ENCODE measurements at places on chromosomes 12 and 14.

GRCh38 chr14:98321841-98322240 lies 950.2 kb downstream of the BCL11B start:
- no peak for DNase-seq

DNA sequence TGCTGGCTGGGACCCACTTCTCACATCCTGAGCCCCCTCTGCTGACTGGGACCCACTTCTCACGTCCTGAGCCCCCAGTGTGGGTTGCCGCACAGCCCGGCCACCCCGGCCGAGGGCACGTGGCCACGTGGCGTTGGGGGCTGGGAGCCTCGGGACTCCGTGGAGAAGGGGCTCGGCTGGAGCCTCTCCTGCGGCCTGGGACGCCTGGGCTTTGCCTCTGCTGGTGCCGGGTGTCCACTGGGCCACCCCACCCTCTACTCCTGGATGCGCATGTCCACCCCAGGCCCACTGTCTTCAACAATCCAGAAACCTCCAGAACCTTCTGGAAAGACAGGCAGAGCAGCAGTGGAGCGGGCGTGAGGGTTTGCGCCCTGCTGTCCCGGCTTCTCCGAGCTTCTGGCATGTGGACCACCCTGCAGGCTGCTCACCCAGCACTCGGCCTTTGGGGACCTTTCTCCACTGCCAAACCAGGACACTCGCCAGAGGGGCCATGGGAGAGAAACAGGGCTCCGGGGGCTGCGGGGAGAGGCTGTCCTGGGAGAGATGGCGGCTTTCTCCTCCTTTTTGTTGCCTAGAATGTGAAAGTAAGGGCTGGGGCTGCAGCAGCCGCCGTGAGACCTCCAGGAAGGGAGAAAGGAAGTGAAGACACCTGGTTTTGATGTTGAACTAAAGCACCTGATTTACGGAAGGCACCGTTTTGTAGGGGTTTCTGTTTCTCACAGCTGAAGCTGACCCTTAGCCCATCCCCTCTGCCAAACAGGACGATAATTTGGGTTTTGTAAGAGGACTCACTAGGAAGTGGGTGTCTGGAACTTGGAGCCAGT lies 30.0 kb downstream of the NOC4L start:
- DNase-seq, result no peak

DNA sequence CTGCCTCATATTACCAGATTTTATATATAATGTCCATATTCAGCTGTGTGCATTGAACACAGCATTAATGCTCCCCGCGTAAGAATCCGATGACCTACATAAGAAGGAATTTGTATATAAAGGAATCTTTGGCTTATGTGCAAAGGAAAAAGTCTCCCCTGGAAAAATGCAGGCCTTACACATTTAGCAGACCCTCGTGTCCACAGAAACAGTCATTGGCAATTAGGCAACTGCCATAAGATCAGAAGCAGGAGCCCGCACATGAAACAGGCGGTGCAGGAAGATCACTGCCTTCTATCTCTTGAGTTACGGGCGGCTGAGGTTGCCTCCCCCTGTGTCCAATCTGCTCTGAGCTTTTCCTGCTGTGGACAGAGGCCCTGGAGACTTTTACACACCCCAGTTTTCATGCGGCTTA lies 63.2 kb upstream of the RFX4 start:
- no peak for DNase-seq

DNA sequence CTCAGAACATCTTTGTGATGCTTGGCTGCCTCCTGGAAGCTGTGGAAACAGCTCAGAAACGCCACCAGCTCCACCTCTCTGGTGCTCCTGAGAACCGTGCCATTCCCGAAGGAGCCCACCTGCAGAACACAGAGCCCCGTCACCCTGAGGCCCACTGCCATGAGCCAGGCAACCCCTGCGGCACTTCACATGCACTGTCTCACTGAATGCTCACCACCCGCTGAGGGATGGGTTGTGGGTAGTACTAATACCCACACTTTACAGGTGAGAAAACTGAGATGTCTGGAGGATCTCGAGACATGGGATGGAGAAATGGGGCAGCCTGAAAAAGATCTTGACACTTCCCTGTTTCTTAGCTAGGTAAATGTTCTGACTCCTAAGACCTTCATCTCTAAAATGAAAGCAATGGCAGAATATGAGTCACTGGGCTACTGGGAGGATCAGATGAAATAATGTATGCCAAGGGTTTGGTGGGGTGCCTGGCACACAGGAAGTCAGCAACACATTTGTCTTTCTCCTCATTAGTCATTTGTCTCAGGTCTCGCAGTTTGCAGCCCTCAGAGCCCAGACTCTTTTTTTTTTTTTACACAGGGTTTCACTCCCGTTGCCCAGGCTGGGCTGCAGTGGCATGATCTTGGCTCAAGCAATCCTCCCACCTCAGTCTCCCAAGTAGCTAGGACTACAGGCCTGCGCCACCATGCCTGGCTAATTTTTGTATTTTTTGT lies 5.3 kb downstream of the OASL start:
- DNase-seq, result no peak

DNA sequence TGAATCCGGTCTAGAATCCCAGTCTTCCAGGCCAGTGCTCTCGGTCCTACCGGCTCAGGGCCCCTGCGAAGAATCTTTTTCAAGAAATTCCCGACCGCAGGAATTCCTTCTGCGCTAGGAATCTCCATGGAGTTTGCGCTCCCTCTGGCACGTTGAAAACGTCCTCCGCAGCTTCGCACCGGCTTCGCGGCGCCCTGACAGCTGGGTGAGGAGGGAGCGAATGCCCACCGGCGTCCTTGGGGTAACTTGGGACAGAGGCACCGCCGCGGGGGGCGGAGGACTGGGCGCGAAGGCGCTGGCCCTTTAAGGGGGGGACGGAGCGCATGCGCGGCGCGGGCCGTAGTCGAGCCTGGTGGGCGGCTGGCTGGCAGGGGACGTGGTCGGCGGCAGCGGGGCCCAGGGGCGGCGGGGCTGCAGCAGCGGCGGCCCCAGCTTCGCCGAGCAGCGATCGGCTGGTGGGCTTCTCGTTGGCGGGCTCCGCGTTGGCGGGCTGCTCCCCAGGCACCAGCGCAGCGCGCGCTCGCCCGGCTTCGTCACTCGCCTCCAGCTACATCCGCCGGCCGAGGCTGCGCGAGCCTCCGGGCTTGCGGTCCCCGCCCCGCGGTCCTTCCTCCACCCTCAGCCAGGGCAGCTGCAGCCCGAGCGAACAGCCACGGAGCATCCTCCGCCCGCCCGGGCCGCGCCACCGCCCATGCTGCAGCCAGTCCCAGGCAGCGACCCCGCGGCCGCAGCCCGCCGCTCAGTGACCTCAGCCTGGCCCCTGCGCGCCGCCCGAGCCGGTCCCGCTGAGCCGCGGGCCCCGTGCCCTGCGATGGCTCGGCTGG lies at the start of gene VASH1:
Gene VASH1, plus strand, starts transcription at position 333 of the 824 bp plus-strand sequence. CDS start 1,354 bp downstream, outside the sequence.
- DNase-seq, result peak; percentile 82

DNA sequence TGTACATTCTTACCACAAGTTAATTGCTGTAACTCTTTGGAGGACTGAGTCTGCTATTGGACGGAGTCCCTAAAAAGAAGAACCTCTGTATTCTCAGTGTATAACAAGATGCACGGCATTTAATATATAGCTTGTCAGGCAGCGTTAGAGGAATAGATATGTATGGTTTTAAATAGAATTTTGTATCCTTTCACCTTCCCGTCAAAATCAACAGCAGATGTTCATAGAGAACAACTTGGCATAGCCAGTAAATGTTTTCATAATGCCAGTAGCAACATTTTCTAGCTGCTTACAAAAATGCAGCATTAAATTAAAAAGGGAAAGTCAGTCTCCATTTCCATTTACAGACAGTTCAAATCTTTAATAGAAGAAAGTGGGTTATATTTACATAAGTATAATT lies 6.8 kb downstream of the SCYL2 start:
- no peak for DNase-seq

DNA sequence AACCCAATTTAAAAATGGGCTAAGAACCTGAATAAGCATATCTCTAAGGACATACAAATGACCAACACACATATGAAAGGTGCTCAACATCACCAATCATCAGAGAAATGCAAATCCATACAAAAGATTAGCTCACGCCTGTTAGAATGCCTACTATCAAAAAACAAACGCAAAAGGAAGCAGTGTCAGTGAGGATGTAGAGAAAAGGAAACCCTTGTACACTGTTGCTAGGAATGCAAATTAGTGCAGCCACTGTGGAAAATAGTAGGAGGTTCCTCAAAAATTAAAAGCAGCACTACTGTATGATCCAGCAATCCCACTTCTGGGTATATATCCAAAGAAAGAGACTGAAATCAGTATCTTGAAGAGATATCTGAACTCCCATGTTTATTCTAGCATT lies 133.0 kb downstream of the CPNE8 start:
- DNase-seq, result no peak

DNA sequence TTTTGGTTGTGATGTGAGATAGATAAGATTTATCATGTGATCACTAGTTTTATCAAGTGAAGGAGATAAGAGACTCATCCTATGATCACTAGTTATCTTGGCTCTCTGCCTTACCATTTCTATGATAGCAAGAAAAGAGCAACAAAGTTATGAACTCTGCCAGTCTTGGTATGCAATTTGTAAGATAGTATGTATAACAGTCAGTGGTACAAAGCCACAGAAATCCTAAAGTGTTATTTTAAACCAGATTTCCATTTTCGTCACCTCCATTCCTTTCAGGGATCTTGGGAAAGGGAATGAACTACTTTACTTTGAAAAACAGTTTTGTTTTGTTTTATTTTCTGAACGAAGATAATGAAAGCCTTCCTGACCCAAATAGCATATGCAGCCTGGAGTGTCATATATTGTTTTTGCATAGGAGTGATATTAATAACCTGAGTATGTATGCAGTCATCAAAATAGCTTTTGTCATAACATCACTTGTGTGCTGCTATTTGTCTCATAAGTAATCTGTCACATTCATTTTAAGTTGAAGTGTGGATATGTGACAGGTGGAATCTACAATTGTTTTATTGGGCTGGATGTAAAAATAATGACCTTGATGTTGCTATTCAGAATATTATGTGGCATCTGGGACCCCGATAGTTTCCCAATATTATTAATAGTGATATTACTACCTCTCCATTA lies 35.0 kb downstream of the FLRT2 start:
- DNase-seq, result no peak

GRCh38 chr12:5399266-5399665 lies 32.6 kb upstream of the NTF3 start:
- no peak for DNase-seq

DNA sequence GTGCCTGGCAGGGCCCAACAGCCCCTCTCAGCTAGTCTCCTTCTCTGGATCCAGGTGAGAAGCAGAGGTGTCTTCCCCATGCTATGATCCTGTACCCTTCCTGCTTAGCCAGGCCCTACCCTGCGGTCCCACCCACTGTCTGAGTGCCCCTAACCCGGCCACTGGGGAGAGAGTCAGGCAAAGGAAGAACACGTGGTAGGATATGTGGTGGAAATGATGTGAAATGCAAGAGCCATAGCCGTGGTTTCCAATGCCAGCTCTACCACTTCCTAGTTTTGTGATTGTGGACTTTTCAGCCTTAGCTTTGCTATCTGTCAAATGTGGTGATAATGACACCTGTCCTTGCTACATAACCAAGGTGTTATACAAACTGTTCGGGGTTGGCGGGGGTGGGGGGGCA lies 15.8 kb downstream of the KRT2 start:
- DNase-seq, result no peak

GRCh38 chr12:112518365-112518735 lies 99.6 kb downstream of the PTPN11 start:
- no peak for DNase-seq

GRCh38 chr12:30169839-30170591 lies 386.3 kb upstream of the TMTC1 start:
- DNase-seq, result peak; percentile 54

- no peak for DNase-seq
Observed at GRCh38 chr12:6393109-6393508, 9.1 kb downstream of the LTBR start.

- DNase-seq, result no peak
Observed at GRCh38 chr12:101703487-101703886, 6.0 kb downstream of the CHPT1 start.

GRCh38 chr12:92467886-92468285 lies 234.9 kb upstream of the PLEKHG7 start:
- DNase-seq, result no peak

- peak; percentile 84 for DNase-seq
Observed at GRCh38 chr12:26125400-26126339, 833 bp upstream of the BHLHE41 start.

GRCh38 chr14:103138301-103139131 lies 15.3 kb downstream of the TNFAIP2 start:
- DNase-seq, result no peak
